ENCODE measurements at places on chromosomes 5 and 9. TPM values are rescaled to one million over a fixed set of nuclear protein-coding genes. Genes with fewer than 3 reads are reported as not detected.

- DNase-seq: no peak
These were observed 727 bp upstream of the ADRB2 start for GRCh38 chr5:148825716-148826052.

- DNase-seq: no peak
These were observed 7.3 kb downstream of the CDC26 start for GRCh38 chr9:113267911-113268566.

GRCh38 chr5:32791536-32792243 lies 80.6 kb downstream of the NPR3 start:
- no peak for DNase-seq

GRCh38 chr5:140725799-140726471 lies 25.7 kb downstream of the ZMAT2 start:
- DNase-seq: no peak

GRCh38 chr5:26482810-26483375 lies 555.5 kb downstream of the CDH9 start:
- DNase-seq: no peak

GRCh38 chr9:77523891-77524290 lies 124.2 kb downstream of the GNA14 start:
- DNase-seq: no peak

GRCh38 chr5:147887026-147887627 lies 8.6 kb downstream of the SCGB3A2 start:
- no peak for DNase-seq

DNA sequence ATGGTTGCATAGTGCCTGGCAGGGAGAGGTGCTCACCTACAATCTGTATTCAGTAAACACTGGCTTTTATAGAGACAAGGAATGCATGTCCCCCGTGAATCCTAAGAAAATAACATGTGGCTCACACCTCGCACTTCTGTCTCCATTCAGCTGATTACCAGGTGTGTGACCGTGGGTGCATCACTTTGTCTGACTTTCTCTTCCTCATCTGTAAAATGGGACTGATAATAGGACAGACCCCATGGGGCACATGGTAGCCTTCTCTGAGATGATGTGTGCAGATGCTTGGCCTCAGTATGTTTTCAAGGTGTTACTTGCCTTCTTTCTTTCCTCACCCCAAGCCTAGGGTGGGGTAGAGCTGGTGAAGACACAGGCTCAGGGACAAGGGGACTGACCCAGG lies 6.3 kb downstream of the CXXC5 start:
- DNase-seq: no peak

DNA sequence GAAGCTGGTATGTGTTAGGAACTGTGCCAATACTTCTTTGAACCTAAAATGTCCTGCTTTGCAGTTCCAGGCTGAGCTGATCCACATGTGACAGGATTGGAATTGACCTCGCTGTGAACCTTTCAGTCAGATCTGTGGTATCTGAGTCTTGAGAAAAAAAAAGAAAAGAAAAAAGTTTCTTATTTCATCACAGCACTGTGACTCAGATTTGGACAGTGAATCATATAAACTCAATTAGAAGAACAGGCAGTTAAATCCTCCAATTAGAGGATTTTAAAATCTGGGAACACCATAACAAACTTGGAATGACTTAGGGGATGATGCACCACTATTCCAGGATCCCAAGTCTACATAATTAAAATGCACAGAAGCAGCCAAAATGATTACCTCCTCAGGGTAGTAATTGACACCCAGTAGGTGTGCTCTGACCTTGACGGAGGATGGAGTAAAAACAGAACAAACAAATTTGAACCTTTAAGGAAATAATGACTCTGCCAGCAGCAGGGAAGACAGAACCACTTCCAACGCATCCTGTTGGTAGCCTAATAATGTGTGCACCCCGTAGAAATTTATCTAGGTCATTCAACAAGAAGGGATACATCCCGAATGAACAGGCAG lies 57.8 kb upstream of the RAI14 start:
- no peak for DNase-seq

- DNase-seq: no peak
These were observed 34.9 kb upstream of the EPB41L4B start for GRCh38 chr9:109355564-109356297.

DNA sequence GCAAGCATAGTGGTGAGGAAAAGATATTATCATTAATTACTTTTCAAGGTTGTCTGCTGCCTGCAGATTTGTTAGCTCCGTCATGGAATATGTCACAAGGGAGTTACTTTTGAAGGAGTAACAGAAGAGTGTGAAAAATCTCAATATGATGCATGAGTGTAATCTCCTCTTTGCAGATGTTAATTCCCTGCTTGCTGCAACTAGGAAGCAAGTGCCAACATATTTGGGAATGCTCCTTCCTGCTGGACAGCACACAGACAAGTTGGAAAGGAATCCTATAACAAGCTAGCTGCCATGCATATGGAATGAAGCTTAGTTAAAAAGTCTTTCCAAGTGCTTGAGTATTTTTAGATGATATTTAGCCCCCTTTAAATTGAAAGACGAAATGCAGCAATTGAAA lies 2023.6 kb upstream of the CDH6 start:
- peak; percentile 24 for DNase-seq

- DNase-seq: no peak
These were observed 2.8 kb downstream of the RORB start for GRCh38 chr9:74499770-74500583.

DNA sequence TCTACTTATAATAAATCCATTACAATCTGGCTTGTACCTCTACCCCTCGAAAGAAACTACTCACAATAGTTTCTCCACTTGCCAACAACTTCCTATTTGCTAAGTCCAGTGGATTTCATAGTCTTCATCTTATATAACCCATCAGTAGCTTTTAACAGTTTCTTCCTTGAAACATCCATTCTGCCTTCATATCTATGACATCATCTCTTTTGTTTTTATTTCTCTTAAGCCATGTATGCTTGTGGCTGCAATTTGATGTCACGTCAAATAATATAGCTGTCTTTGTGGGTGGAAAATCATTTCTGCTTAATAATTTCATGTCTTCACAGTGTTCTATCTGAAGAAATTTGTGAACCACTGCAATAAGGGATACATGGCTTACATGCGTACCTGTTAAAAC lies 77.5 kb upstream of the GRHPR start:
- no peak for DNase-seq

GRCh38 chr5:87147441-87147840 lies 120.2 kb upstream of the RASA1 start:
- DNase-seq: no peak

- DNase-seq: no peak
These were observed at the start of gene INSL4 for GRCh38 chr9:5231212-5231611. TSS of gene INSL4 (plus strand) at chr9:5231419. CDS start at chr9:5231524, 105 bp downstream.

DNA sequence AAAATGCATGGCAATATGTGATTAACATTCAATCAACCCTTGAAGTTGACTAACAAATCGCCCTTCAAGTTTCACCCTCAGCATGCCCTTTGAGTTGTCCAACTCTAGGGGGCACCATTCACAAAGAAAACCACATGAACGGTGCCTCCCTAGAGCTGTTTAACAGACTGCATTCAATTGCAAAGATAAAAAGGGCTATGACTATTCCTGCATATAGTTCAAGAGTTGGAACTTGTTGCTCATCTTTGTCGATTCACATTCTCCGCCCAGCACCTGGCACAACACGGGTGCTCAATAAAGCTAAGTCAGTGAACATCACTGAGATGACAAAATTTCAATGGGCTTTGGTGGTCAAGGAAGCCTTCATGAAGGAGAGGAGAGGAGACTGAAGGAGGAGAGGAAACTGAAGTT lies 69.6 kb upstream of the SLC30A5 start:
- DNase-seq: no peak

IFNA2 gene
- not detected for polyA plus RNA-seq

LECT2 gene
- 0.19 TPM for polyA plus RNA-seq

BTNL8 gene
- polyA plus RNA-seq: not detected

WDR38 gene
- polyA plus RNA-seq: 0.11 TPM

MYMK gene
- 58.2 TPM for polyA plus RNA-seq
